ENCODE measurements at places on chromosomes 16 and 17.

GRCh38 chr16:62661435-62661834 is 625.2 kb upstream of the CDH8 start:
- no peaks in the 10 kb centered on the region for H3K36me3 ChIP-seq
- H3K27ac ChIP-seq = no peak overlapping the region
- no peaks in the 10 kb centered on the region for H3K4me1 ChIP-seq
- no peaks in the 10 kb centered on the region for H3K27me3 ChIP-seq

DNA sequence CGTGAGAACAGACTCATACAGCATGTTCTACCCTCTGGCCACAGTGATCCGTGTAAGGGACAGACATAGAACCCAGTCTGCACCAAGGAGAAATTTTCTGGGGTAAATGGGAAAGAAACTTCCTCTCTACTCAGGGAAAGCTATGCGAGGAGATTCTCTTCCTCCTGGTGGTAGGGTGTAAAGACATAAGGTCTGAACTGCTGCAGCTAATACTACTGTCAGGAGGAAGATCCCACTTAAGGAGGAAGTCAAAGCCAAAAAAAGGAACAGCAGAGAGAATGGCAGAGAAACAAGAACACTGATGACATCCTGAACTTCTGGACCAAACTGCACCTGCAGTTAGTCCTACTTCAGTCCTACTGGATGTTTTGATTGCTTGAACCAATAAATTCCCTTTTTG is 7.1 kb upstream of the TM4SF5 start:
- no peak overlapping the region for H3K4me3 ChIP-seq
- no peak for DNase-seq
- no peaks in the 10 kb centered on the region for H3K36me3 ChIP-seq
- H3K4me1 ChIP-seq = peaks cover 4% of the 10 kb centered on the region
- peaks cover 9% of the 10 kb centered on the region for H3K27me3 ChIP-seq

GRCh38 chr16:12815361-12815760 is 11.7 kb upstream of the CPPED1 start:
- peaks cover 4% of the 10 kb centered on the region for H3K4me1 ChIP-seq
- H3K27ac ChIP-seq = no peak overlapping the region
- H3K4me3 ChIP-seq = no peak overlapping the region
- no peak for DNase-seq
- H3K36me3 ChIP-seq = peaks cover 5% of the 10 kb centered on the region

DNA sequence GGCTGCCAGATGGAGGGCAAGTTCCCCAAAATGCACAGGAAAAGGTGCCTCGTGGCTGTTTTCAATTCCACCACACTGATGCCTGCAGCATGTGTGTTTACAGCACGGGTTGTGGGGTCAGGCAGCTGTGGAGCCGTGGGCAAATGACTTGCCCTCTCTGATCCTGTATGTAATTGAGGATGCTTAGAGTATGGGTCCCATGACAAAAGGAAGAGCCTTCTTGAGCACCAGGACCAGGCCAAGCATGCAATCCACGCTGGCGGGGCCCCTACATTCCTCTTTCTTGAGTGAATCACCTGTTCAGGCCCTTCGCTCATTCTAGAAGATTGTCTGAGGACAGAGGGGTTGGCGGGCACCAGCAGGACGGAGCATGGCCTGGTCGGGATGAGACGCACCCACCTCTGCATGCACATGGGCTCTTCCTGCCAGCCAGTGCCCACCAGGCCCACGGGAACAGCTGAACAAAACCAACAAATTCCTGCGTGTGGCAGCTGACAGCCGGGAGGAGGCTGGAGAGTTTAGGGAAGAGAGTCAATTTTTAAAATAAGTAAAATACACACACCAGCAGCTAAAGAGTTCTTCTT is 1.4 kb upstream of the CTRB2 start:
- no peak for DNase-seq
- no peak overlapping the region for H3K4me3 ChIP-seq
- peaks cover 10% of the 10 kb centered on the region for H3K27me3 ChIP-seq
- H3K27ac ChIP-seq = no peak overlapping the region
- H3K36me3 ChIP-seq = no peaks in the 10 kb centered on the region

DNA sequence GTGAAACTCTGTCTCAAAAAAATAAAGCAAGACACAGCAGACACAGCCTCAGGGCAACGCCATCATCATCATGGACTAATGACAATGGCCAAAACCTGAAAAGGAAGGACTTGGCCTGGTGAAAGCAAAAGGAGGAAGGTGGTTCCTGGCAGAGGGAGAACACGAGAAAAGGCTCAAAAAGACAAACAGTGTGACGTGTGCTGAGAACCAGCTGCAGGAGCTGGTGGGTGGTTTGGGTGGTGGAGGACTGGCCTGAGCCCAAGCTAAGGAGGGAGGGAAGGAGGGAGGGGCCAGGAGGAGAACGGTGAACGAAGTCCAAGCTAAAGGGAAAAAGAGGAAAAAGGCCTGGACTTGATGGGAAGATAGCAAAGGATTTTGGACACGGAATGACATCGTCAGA is 85.1 kb downstream of the SLC39A11 start:
- peaks cover 25% of the 10 kb centered on the region for H3K36me3 ChIP-seq
- no peaks in the 10 kb centered on the region for H3K27me3 ChIP-seq
- peaks cover 12% of the 10 kb centered on the region for H3K4me1 ChIP-seq
- no peak for DNase-seq
- H3K4me3 ChIP-seq = no peak overlapping the region
- H3K27ac ChIP-seq = no peak overlapping the region

Measured in memory B cell (primary cell).